Stimulated activated CD8-positive, alpha-beta memory T cell treated with anti-CD3 and anti-CD28 coated beads, Interleukin-12 subunit alpha, Interleukin-12 subunit beta, amount 100 ng/mL, for 4 hours (primary cell): ENCODE measurements at places on chromosomes 7 and 10.

GRCh38 chr7:115734641-115735040 is 295.9 kb downstream of the TFEC start:
- DNase-seq, result no peak

- DNase-seq, result no peak
Observed at GRCh38 chr7:30727061-30727945, 24.6 kb upstream of the INMT start.

- no peak for DNase-seq
Observed at GRCh38 chr10:36451391-36451970, 673.9 kb upstream of the ANKRD30A start.

DNA sequence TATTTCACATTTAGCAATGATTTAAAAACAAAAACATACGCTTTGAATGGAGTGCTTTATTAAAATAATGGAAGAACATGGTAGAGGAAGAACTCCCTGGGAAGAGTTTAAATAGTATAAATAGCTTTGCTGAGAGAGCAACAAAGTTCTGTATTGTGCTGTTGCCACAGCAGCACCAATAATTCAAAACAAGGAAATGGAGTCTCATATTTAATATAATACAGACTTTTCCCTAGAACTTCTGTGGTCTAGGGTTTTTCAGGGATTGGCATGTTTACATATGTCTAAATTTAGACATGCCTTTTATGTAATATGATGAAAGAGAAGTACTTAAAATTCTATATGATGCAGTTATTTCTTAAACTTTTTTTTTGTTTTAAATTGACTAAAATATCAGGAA is 217.2 kb upstream of the HDAC9 start:
- no peak for DNase-seq

- no peak for DNase-seq
Observed at GRCh38 chr10:47255866-47256265, 44.1 kb upstream of the GDF10 start.

GRCh38 chr10:51117794-51118193 is 43.5 kb downstream of the PRKG1 start:
- DNase-seq, result no peak

DNA sequence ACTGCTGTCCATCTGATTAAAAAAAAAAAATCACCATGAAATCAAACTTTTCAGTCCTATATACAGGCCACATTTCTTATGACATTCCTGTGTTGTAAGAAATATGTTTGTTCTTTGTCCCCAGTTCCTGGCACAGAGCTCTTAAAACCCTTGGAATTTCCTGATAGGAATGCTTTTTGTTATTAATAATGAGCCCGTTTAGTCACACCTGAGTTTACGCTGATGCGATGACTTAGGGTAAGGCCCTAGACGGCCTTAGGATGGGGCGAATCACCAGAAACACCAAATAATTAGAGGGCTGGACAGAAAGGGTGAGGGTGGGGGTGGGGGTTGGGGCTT is 17.5 kb downstream of the TSPAN15 start:
- no peak for DNase-seq

DNA sequence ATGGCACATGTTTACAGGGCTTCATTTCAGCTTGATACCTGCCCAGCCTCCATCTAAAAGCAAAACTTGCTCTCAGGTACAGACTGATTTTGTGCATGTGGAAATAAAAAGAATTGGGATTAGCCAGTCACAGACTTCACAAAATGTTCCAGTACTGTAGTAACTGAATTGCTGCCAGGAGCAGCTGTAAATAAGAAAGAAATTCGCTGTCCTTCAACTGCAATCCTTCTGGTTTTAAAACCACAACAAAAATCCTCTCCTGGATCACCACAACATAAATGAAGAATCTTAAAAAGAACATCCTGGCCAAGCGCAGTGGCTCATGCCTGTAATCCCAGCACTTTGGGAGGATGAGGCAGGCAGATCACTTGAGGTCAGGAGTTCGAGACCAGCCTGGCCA is 3.9 kb upstream of the MIOS start:
- DNase-seq, result no peak

DNA sequence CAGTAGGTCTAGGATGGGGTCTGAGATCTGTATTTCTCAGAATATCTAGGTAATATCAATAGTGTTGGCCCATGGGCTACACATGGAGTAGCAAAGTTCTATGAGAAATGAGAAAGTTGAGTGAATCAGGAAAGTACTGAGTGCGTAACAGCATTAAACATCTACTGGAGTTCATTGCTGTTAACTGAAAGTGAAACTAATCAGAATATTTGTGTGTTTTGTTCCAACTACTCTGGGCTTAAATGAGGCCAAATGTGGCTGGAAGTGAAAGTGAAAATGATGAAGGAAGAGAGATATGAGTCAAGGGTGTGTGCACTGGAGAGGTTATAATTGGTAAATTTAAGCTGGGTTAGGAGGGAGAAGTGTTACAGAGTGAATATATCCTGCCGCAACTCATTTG is 46.5 kb downstream of the TMEM106B start:
- DNase-seq, result no peak

DNA sequence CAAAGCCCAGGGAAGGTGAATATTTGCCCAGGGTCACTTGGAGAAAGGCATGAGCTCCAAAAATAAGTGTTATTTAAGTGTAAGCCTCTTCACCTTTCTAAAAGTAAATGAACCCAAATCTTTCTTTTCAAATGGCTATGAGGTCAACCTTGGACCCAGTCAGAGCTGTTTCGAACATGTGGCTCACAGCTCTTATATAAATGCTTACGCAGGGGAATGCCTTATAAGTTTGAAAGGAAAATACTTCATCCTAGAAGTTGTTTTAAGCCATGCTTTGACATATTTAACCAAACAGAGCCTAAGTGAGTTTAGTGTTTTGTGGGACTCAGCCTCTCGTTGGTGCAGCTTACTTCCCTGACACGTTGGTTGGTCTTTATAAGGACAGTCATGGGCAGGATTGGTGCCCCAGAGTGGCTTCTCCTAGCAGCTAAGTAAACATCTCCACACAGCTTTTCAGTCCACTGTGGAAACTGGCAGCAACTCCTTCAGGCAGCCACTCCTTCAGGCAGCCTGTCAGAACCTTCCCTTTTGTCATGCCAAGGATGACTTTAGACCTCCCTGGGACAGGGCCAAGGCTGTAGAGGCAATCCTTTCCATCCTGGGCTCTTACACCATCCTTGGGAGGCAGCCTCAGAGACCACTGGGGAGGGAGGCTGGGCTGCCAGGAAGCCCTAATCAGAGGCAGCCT is 43.6 kb downstream of the MINDY4 start:
- no peak for DNase-seq
